Stimulated activated CD4-positive, alpha-beta T cell treated with anti-CD3 and anti-CD28 coated beads, TNF-alpha, amount 100 ng/mL, for 24 hours (primary cell): ENCODE measurements at places on chromosomes 6 and 20.

GRCh38 chr6:70131528-70131927 is 171.4 kb downstream of the COL9A1 start:
- DNase-seq = no peak

DNA sequence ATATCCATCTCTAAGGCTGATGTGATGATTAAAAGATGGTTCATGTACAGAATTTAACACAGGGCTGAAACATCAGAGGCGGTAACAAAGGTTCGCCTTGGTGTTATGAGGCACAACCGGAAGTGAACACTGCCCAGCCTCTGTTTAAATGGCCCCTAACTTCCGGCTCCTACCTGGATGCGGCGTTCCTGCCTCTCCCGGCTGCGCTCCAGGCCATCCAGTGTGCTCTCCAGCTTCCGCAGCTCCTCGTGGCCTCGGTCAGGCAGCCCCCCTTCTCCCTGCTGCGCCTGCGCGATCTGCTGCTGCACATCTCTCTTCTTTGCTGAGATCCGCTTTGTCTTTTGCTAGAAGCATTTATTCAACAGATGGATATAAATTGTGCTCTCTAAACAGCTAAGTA is 195.3 kb downstream of the SYNE1 start:
- no peak for DNase-seq

GRCh38 chr20:59598625-59599310 is 5.6 kb upstream of the PHACTR3 start:
- no peak for DNase-seq

- no peak for DNase-seq
Measured at GRCh38 chr20:59949911-59950310, 8.3 kb upstream of the CDH26 start.

GRCh38 chr6:137806914-137807682 is 60.0 kb upstream of the TNFAIP3 start:
- DNase-seq = no peak

GRCh38 chr6:160523223-160523622 is 140.9 kb downstream of the LPA start:
- peak; percentile 11 for DNase-seq

DNA sequence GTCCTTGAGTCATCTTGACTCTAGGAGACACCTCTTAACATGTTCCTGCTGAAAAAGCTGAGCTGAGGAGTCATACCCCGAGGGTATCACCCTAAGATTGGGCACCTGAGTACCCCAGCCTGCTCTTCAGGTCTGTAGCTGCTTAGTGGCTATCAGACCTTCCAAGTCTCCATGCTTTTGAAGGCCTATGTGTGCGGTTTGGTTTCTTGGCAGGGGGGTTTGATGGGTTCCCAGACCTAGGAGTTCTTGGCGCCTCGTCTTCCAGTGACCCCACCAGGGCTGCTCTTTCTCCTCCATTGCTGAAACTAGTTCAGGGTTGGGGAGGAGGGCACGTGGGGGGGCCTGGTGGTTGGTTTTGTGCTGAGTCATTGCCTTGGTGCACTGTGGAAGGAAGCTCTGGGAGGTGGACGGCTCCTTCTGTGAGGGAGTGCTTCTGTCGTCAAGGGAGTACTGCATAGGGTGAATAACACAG is 20.1 kb downstream of the IGF2R start:
- DNase-seq = no peak

DNA sequence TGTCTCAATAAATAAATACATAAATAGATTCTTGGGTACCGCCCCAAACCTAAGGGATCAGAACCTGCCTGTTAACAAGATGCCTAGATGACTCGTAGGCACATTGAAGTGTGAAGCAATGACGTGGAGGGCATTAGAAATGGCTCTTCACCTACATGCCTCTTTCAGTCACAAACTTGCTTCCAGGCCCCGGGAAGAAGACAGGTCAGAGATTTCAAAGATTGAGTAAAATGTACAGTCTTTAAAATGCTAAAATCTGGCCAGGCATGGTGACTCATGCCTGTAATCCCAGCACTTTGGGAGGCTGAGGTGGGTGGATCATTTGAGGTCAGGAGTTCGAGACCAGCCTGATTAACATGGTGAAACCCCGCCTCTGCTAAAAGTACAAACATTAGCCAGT is 480.8 kb upstream of the JARID2 start:
- no peak for DNase-seq

- DNase-seq = no peak
Measured at GRCh38 chr6:44906761-44907160, 421.4 kb upstream of the RUNX2 start.

- DNase-seq = no peak
Measured at GRCh38 chr6:135919026-135919425, 67.5 kb downstream of the PDE7B start.

DNA sequence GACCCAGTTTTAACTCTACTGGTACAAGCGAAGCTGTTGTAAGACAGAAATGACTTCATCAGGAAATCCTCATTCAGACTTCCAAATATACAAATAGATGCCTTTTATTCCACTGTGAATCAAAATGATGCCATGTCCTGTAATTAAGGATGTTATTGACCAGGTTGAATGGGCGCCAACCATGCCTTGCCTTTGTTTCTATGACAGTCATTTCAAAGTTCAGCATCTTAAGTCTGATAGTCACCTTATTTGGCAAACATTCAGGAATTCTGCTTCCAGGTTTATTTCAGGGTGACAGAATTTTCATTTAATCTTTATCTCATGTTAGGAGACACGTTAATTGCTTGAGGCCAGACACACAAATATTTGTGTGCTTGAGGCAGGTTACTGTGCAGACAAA is 592.8 kb upstream of the JAG1 start:
- no peak for DNase-seq

DNA sequence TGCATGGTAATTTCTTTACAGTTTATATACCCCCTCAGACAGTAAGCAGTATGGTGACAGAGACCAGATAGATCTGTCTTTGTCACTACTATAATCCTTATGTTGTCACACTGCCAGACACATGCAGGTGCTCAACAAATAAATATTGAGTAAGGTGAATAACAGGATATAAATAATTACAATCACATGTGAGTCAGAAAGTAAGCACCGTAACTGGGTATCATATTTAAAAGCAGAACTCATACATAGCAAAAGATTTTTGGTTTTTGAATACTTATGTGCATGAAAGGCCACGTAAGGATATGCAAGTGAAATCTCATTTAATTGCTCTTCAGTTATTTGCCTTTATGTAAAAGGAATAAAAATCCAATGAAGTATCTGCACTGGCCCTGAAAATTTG is 17.4 kb downstream of the CNBD2 start:
- DNase-seq = no peak

DNA sequence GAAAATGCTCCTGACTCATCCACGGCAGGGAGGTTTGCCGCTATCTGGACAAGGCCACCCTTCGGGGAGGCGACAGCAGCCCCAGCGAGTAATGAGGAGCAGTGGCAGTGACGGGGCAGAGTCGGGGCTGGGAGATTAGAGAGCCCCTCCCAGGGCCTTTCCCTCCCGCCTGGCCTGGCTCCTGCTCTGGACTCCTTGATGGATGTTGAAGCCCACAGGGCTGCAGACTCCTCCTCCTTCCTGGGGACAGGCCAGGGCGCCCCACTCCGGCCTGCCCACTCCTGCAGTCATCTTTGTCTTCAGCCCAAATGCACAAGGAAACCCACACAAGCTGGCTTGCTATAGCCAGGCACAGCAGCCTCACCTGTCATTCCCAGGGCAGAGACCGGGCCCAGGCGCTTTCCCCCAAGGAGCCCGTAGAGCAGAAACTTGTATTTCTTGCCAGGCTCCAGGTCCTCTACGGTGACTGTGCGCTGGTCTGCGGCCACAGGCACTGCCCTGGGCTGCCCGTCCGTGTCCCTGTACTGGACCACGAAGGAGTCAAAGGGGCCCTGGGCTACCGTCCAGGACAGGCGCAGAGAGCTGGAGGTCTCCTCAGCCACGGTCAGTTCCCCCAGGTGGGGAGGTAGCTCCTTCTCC is 7.7 kb downstream of the CYP21A2 start:
- no peak for DNase-seq

DNA sequence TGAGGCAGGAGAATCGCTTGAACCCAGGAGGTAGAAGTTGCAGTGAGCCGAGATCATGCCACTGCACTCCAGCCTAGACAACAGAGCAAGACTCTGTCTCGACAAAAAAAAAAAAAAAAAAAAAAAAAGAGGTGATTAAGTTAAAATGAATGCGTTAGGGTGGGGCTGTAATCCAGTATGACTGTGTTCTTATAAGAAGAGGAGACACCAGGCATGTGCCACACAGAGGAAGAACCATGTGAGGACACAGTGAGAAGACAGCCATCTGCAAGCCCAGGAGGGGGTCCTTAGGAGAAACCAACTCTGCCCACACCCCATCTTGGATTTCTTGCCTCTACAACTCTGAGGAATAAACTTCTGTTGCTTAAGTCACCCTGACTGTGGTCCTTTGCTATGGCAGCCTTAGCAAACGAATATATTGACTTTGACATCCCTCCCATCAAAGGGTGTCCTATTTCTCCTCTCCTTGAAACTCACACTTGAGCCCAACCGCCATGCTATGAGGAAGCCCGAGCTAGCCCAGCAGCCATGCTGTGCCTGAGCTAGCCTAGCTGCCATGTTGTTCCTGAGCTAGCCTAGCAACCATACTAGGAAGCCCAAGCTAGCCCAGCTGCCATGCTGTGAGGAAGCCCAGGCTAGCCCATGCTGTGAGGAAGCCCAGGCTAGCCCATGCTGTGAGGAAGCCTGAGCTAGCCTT is 15.8 kb upstream of the PPP1R16B start:
- no peak for DNase-seq

GRCh38 chr20:33014336-33015113 is 7.0 kb downstream of the BPIFB2 start:
- no peak for DNase-seq

DNA sequence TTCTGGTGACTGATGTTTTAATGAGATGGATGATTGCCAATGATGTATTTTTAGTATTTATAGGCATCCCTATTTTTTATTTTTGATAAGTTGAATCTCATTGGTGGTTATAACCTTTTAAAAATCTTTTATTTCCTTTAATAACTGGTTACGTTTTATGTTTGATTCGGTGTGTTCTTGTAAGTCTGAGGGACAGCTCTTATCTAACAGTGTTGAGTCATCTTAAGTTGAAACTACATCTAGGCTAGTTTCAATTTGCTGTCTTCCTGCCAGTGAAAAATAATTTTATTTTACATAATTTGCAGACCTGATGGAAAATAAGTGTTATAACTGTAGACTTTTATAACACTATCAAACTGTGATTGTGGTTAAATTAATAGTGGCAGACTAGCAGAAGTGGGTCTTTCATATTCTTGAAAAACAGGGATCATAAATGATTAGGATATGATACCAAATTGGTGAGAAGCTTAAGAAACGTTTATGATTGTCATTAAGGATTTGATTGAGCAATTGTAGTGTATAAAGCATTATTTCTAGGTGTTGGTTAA is 4.6 kb downstream of the AFDN start:
- no peak for DNase-seq

- no peak for DNase-seq
Measured at GRCh38 chr20:22800129-22800528, 215.8 kb upstream of the FOXA2 start.

GRCh38 chr6:44217332-44218143 is 812 bp downstream of the MYMX start:
- DNase-seq = no peak

DNA sequence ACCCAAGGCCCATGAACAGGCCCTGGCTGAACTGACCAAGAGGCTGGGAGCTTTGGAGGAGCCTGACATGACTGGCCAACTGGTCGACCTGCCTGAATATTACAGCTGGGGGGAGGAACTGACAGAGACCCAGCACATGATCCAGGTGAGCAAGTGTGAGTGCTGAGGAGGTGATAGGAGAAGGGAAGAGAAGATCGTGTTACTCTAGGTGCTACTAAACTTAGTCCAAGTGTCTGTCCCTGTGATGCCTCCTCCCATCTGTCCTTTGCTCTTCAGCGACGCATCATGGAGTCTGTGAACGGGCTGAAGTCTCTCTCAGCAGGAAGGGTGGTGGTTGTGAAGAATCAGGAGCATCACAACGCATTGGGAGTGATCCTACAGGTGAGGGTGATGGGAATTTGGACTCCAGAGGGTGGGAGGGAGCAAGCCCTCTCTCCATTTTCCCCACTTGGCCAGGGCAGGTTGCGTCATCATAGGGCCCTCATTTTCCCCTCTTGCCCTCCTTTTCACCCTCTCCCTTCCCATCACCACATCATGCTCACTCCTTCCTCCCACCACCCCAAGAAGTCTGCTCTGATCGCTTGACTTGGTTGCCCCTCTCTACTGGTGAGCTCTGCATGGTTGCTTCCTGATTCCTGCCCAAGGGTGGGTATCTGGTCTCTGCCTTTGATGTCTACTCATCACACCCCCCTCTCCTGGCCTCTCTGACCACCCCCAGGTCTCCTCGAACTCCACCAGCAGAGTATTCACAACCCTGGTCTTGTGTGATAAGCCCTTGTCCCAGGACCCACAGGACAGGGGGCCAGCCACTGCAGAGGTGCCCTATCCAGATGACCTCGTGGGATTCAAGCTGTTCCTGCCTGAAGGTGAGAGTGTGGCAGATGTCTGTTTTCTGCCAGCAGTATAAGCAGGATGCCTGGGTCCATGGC is 4.7 kb downstream of the DXO start:
- DNase-seq = no peak

GRCh38 chr20:25032478-25033264 is 25.3 kb downstream of the ACSS1 start:
- no peak for DNase-seq

DNA sequence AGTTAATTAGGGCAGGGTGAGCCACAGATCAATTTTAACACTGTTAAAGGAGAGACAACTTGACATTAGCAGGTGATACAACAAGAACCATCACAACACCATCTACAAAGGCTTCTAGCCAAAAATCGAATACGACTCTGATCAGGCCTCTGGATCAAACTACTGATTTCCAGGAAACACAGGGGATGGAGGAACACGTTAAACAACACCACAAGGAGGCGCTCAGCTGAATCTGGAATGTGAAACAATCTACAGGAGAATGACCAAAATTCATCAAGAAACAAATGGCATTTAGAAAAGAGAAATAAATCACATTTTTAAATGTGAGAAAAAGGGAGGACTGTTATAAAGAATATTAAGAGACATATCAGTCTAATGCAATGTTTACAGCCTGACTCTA is 13.5 kb upstream of the MAFB start:
- DNase-seq = no peak

GRCh38 chr20:16819483-16819882 is 71.3 kb downstream of the OTOR start:
- DNase-seq = no peak

DNA sequence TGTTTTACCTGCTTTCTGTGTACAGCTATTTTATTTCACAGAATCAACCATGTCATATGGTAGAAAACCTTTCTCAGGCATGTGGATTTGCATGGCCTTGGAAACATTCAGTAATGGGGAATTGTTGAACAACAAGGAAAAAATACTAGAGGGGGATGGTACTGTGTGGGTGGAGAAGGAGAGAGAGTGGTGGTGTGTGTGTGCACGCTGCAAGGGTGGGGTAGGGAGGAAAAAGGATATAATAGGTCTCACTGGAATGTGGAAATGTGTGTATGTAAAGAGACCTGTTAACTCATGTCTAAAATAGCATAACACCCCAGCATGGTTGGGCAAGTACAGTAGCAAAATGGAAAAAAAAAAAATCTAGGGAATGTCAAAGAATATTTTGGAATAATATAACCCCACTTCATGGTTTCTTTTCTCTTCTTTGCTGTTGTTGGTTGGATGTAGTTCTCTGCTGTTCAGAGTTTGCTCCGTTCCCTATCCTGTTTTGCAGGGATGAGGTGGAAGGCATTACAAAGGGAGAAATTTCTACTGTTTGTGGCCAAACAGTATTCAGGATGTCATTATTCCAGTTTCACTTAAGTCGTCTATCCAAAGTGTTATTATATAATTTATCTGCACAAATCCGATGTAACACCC is 93.9 kb upstream of the CITED2 start:
- no peak for DNase-seq

- no peak for DNase-seq
Measured at GRCh38 chr20:17884307-17885003, 84.1 kb downstream of the SNX5 start.
